ENCODE measurements at places on chromosomes 5 and 9.
A peak's percentile ranks its signal among the peaks of the same experiment; 100 is the strongest.

GRCh38 chr5:96634881-96635280, 27.3 kb upstream of the CAST start:
- DNase-seq, result no peak

DNA sequence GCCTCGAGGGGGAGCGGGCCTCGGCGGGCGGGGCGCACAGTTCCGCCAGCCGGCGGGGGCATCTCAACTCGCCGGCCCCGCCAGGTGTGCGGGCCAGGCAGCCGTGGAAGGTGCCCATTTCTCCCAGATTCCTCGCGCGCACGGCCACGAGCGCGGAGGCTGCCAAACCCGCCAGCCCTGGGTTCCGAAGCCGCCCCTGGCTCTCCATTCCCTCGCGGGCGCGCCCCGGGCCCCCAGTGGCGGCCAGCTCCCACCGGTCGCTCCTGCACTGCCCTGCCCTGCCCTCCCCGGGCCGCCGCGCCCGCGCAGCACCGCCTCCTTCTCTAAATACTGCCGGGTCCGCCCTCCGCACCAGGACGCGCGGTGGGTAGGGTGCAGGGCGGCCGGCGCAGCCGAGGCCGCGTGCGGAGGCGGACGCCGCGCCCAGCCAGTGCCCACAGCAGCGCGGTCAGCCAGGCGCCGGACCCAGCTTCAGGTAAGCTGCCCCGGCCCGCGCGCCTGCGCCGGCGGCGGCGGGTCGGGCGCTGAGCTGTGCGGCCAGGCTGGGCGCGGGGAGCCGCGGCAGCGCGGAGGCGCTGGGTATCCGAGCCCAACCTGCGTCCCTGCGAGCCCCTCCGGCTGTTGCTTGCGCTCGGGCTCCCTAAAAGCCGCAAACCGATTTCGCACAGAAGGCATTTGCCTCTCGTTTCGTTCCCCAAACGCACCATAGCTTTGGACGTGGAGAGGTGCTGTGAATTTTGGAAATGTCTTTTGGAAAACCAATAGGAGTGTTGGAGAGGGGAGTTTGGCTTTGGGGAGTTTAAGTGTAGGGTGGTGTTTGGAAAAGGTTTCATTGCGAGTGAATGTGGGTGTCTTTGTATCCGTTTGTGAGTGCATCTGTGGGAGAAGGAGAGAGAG, at the start of gene TMEM171:
TMEM171 (plus strand) TSS at position 354 of the 897 bp plus-strand sequence. CDS start 2,799 bp downstream, outside the sequence.
- DNase-seq, result no peak

GRCh38 chr5:122743261-122743660, 31.6 kb upstream of the SNX2 start:
- DNase-seq, result no peak

GRCh38 chr9:130944510-130945058, 5.5 kb upstream of the FIBCD1 start:
- no peak for DNase-seq

DNA sequence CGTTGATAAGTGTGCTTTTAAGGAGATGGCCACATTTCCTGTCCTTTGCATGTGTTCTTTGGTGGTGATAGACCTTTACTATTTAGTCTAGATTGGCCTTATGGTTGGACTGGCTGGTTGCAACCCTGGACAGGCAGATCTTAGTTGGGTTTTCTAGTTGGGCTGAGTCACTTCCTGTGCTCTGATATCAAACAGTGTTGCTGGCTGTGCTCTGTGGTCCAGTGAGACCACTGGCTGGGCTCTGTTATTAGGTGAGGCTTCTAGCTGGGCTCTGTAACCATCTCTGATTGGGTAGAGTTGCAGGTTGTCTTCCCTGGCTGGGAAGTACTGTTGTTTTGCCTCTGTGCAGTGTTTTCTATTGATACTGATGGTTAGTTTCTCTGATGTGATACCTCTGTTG, 432.5 kb downstream of the LRRC70 start:
- DNase-seq, result no peak

DNA sequence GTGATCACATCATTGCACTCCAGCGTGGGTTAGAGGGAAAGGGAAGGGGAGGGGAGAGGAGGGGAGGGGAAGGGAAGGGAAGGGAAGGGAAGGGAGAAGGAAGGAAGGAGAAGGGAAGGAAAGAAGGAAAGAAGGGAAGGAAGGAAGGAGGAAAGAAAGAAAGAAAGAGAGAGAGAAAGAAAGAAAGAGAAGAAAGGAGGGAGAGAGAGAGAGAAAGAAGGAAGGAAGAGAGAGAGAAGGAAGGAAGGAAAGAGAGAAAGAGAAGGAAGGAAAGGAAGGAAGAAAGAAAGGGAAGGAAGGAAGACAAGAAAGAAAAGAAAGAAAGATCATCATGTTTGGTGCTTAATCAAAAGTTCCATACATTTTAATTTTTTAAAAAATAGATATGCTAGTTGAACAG, 136.2 kb downstream of the CMYA5 start:
- no peak for DNase-seq

- DNase-seq, result no peak
These were observed 3.6 kb upstream of the SPATA31E1 start for GRCh38 chr9:87878989-87879511.

DNA sequence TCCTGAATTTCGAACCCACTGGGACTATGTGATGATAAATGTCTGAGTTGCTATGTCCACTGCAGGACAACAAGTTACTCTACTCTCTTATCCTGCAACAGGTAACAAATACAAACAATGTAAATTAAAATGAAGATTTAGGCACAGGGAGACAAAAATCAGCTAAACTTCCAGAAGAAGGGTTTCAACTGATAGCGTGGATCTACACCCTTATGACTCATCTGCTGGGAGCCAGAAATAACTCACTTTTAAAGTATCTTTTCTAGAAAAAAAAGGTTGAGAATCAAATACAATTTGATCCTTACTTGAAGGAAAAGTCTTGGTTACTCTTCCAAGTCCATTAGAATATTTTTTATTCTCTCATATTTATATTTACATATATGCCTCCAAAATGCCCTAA, 21.4 kb downstream of the PJA2 start:
- no peak for DNase-seq

- no peak for DNase-seq
These were observed 89.1 kb downstream of the NRG2 start for GRCh38 chr5:139954022-139954421.

DNA sequence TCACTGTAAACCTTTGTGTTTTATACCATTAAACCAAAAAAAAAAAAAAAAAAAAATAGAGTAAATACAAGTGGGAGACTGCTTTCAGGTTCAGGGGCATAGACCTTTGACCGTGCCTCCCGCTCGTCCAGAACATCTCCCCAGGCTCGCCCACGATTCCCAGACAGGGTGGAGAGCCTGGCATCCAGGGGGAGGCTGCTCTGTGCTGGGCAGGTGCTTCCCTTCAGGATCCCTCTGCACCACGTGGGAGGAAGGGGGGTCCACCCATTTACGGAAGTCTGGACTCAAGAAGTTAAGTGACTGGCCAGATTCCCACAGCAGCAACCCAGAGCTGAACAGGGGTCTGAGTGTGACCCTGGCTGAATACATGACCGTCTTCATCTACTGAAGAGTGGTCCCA, 125.4 kb upstream of the LMX1B start:
- DNase-seq, result no peak

GRCh38 chr5:55680353-55680752, 31.8 kb downstream of the SLC38A9 start:
- DNase-seq, result no peak

GRCh38 chr9:114884787-114885452, 45.5 kb downstream of the TNFSF8 start:
- DNase-seq, result no peak

DNA sequence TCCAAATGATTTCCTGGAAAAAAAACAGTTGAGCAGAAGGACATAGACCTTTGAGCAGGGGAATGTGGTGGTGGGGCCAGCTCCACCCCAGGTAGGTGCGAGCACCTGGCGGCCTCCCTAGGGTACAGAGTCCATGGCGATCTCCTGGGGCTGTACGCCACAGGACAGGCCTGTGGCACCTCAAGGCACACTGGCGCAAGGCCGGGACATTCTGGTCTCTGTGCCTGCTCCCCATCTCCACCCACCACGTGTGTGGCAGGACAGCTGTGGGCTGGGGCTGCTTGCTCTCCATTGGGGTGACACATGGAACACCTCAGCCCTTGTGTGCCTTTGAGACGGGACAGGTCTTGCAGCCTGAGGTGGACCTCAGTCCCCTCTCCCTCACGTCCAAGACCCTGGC, 25.2 kb downstream of the WNK2 start:
- DNase-seq, result no peak

DNA sequence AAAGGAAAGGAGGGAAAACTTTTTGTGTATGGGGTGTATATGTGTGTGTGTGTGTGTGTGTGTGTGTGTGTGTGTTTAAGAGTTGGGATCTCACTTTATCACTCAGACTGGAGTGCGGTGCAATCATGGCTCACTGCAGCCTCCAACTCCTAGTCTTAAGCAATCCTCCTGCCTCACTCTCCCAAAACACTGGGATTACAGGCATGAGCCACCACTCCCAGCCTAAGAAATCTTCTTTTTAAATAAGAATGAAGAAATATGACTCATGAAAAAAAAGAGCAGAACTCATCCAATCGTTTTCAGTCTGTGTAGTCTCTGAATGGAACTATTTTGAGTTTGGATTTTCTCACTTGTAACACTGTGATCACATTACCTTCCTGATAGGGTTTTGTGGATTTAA, 601.5 kb downstream of the ACTL7B start:
- DNase-seq, result no peak

DNA sequence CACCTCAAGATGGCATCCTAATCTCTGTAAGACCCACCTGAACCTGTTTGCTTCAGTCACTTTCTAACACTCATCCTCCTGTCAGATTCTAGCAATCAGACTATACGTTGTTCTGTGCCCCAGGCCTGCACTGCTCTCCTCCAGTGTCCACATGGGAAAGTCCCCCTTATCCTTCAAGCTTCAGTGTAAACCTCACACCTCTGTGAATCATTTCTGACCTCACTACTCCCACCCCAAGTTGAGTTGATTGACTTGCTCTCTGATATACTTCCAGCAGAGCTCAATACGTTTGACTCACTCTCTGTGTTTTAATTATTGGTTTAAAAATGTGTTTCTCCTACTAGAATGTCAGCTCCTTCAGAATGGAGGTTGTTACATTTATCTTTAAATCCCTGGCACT, 240.2 kb downstream of the FBXL17 start:
- DNase-seq, result no peak

DNA sequence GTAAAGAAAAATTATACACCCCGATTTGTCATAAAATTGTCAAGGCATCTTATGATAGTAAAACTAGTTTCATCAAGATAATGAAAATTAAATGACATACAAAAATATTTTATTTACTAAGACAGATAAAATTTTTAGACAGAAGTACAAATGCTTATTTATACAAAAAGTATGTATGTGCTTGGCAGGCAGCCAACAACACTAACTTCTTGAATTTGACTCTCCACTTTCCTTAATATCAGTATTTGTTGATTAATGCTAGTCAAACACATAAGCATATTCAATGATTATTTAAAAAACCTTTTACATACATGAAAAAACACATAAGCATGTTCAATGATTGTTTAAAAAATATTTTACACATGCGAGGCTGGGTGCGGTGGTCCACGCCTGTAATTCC, 1079.9 kb upstream of the CDH6 start:
- no peak for DNase-seq

GRCh38 chr9:18457510-18457909, 16.4 kb upstream of the ADAMTSL1 start:
- DNase-seq, result no peak

DNA sequence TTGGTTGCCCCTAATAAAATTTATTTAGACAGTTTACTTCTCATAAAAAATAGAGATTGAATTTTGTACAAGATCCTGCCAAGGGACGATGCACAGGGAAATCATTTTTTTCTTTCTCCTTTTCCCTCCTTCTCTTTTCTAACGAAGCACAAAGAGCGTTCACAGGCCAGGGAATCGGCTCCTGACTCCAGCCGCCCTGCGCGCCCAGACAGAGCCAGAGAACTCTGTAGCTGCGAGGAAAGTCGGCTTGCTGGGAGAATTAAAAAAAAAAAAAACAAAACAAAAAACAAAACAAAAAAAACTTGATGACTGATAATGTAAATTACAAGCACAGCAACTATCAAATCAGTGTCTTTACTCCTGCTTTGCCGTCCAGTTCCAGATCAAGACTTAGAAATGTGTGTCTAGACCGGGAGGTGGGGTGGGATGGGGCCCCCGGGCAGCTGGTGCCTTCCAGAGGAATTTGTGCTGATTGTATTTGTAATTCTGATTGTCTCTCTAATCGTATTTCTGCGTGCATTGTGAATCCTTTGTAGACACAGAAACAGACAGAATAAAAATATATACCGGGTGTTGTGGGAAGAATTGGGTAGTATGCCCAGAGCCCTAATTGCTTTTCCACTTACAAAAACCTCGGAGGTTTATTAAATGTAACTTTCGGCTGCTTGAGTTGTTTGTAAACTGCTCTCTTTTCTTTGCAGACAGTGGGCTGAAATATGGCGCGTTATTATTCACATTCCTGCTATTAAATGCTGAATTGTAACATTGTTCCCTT, 3.6 kb upstream of the OTP start:
- no peak for DNase-seq

DNA sequence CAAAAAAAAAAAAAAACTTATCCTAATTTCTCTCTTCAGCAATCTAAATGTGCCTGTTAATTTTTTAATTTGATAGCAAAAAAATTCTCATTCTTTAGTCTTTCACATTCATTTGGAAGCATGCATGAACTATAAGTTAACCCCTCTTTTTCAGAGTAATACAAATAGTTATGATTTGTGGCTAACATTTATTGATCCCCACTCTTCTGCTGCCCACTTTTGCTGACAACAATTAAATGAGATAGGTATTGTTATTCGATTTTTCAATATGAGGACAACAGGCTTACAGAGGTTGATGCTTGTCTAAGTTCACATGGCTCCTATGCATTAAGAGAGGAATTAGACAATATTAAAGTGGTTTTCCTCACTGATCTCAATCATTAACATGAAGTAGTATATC, 2.9 kb upstream of the NR3C1 start:
- no peak for DNase-seq

- peak; percentile 32 for DNase-seq
These were observed 14.3 kb downstream of the IL5 start for GRCh38 chr5:132528866-132529634.

GRCh38 chr5:83396662-83397061, 74.9 kb upstream of the VCAN start:
- DNase-seq, result no peak

- DNase-seq, result peak; percentile 72
These were observed 118.4 kb upstream of the DPYSL3 start for GRCh38 chr5:147628058-147628895.

DNA sequence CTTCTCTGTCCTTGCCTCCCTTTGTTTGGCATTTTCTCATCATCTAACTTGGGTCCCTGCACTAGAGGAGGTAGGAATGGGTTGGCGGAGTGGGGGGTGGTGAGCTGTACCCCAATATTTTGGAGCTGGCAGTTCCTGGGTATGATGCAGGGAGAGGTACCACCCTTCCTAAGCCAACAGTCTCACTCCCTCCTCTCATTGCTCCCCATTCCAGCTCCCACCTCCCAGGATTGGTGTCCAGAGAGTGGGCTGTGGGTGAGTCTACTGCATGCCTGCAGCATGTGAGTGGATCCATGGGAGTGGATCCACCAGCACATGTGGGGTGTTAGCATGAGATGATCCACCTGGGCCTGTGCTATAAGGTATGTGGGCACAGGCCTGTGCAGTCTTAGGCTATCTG, 22.2 kb upstream of the MYORG start:
- no peak for DNase-seq

All from CD4-positive, alpha-beta T cell treated with Interleukin-2 at 100 ng/mL for 4 hours (primary cell).